ENCODE measurements at places on chromosomes 6 and 20.
A peak's percentile ranks its signal among the peaks of the same experiment; 100 is the strongest.

GRCh38 chr6:841569-841968 is 148.6 kb upstream of the EXOC2 start:
- no peak for DNase-seq

- DNase-seq = no peak
Observed at GRCh38 chr6:116419069-116419786, 41.9 kb upstream of the CALHM6 start.

DNA sequence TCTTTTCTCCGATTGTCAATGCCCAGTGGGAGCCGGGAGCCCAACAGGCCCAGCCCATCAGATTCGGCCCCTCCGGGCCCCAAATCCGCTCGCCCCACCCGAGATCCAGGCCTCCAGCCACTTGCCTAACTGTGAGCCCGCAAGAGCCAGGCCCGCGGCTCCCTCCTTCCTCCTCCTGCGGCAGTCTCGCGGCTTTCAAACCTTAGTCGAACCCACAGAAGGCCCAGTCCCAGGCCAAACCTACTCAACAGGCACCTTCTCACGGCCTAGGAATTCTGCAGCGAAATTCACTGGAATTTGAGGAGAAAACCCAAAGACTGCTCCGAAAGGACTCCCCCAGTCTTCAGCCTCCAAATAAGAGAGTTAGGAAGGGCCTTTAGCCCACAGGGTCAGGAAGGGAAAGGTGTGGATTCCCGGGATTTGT is 2.8 kb upstream of the TFAP2A start:
- DNase-seq = no peak

GRCh38 chr6:147080225-147080624 is 124.0 kb upstream of the STXBP5 start:
- DNase-seq = no peak

DNA sequence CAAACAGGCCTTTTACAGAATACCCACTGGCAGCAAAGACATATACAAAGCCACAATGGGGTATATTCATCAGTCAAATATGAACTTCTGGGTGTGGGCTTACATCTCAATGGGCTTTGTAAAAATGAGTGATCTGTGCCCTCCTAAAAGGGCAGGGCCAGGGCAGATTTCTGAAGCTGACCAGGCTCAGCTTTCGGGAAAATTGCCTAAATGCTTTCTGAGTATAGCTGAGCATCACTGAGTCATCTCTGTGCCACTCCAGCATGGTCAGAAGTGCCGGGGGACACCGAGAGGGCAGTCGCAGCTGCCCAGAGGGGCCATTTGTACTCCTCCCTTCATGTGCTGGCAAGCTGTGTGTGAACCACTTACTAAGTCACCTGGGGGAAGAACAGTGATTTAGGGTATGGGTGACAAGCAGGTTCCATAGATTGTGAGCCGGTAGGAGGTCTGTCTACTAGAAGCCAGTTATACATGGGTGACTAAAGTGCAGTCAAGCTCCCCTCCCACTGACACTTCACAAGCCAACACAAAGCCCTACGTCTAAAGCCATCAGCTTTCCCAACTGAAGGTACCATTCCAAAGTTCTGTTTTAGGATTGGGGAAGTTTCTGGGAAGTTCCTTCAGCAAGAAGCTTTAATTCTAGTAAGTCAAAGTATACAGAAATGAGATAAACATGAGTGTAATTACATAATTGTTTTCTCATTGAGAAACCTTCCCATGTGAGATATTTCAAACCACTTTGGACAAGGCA is 147.6 kb upstream of the TAB2 start:
- no peak for DNase-seq

DNA sequence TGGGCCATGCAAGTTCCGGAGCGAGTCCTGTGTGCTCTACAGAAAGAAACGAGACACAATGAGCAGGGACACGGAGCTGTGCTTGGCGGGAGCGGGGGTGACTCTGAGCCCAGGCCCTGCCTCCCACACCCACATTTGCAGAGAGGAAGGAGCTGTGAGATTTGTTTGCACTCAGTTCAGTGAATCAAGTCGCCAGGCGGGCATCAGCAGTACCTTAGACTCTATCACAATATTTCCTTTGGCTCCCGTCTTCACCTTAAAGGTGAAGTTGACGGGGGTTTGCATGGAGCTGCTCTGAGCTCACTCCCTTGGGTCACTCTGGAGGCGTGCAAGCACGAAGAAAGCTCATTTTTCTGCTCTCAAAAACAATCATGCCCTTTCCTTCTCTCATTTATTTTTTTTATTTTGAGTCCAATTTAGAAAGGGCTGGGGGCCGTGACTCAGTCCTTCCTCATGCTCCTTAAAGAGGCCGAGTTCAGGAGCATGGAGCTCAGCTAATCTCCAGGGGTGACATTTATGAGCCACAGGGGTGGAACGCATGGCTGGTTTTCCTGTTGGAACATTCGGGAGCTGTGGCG is 188.2 kb downstream of the NFATC2 start:
- DNase-seq = no peak

GRCh38 chr20:56506103-56506502 is 18.4 kb upstream of the FAM209A start:
- no peak for DNase-seq

DNA sequence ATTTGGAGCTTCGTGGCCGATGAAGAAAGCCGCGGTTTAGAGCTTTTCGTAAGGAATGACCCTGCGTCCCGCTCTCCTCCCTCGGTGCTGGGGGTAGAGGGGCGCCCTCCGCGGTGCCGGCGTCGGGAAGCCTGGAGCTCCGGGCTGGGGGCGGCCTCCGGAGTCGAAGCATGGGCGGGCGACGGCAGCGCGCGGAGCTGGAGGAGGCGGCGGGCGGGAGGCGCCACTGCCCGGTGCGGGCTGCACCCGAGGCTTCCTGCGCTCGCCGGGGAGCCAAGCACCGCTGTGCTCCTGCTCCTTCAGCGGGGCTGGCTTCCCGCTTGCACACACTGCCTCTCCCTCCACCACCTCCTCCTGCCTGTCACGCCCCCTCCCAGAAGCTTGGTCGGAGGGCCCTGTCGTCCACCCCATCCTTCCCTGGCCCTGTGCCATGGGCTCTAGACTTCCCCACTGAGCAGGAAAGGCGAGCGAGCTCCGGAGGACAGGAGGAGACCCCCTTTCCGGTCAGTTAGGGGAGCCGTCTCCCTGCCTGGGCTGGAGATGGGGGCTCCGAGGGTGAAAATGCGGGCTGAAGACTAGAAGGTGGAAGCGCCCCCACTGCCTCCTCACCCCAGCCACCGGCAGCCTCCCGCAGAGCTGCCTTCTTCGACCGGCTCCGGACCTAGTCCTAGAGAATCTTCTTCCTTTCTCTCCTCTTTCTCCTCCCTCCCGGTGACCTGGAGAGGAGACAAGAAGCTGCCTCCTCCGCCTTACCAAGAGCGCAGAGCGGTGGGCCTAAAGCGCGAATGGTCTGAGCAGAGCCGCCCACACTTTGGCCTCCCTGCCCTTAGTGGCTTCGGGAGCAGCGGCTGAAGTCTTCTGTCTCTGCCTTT is 1.8 kb downstream of the CDH4 start:
- DNase-seq = no peak

GRCh38 chr20:31537890-31538289 is 23.6 kb downstream of the HM13 start:
- DNase-seq = no peak

DNA sequence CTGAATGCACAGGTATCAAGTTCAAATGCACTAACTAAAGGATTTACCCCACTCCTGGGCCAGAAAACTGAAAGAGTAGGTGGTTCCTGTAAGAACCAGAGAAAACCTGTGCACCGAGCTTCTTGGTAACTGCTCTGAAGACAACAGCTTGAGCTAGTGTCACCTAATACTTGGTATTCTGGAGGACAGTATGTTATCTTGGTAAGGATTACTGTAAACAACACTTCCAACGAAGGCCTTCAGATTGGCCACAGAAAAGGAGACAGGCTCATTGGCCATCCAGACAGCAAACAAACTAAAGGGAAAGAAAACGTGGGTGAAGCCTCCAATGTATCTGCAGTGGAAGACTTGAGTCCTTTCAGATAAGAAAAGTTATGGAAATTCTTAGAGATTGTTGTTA is 61.5 kb downstream of the GMPR start:
- DNase-seq = no peak

GRCh38 chr6:34249469-34250261 is 859 bp upstream of the SMIM29 start:
- no peak for DNase-seq

- DNase-seq = no peak
Observed at GRCh38 chr6:107585815-107586435, 96.0 kb downstream of the SOBP start.

- DNase-seq = no peak
Observed at GRCh38 chr6:135906542-135906941, 55.0 kb downstream of the PDE7B start.

GRCh38 chr20:44023515-44024371 is 109.1 kb downstream of the TOX2 start:
- DNase-seq = no peak

DNA sequence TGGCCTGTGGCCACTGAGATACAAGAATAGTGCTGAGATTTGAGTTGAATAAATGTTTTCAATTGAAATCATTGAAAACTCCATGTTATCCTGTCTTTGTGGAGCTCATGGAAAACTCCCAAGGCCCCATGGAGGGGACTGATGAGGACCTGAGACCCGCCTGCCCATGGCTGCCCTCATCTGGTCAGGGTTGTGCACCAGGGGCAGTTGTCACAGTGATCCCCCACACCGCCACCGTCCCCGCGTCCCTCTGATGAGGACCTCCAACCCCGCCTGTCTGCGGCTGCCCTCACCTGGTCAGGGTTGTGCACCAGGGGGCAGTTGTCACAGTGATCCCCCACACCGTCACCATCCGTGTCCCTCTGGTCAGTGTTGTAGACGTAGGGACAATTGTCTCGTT is 27.8 kb downstream of the THBS2 start:
- no peak for DNase-seq

DNA sequence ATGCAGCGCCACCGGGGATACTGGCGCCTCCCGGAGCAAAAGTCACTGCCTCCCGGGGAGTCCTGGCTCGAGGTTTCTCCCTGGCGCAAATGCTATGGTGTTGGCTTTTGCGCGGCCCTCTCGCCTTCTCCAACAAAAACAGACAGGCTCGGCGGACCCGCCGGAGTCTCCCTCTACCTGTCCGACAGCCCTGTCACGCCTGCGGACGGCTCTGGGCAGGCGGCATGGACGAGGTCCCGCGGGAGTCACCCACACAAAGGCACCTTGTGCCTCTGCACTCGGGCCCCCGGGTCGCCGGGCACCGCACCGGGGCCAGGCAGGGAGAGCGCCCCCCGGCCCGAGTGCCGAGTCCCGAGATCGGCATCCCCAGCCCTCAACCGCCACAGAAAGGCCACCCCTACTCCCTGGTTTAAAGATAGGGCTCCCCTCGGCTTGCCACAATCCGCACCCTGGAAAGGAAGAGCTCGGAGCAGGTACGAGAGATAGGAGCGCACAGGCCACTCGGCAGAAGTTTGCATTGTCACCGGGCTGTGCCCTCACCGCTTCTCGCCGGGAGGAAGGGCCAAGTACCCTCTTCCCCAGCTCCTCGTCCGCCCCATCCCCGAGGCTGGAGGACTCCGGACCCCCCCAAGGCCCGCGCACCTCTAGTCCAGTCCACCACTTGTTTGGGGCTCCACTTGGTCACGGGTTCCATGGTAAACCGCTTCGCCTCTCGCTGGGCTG is 903 bp downstream of the CNKSR3 start:
- DNase-seq = peak; percentile 3

- DNase-seq = no peak
Observed at GRCh38 chr6:31350196-31351032, 6.6 kb downstream of the HLA-B start.

DNA sequence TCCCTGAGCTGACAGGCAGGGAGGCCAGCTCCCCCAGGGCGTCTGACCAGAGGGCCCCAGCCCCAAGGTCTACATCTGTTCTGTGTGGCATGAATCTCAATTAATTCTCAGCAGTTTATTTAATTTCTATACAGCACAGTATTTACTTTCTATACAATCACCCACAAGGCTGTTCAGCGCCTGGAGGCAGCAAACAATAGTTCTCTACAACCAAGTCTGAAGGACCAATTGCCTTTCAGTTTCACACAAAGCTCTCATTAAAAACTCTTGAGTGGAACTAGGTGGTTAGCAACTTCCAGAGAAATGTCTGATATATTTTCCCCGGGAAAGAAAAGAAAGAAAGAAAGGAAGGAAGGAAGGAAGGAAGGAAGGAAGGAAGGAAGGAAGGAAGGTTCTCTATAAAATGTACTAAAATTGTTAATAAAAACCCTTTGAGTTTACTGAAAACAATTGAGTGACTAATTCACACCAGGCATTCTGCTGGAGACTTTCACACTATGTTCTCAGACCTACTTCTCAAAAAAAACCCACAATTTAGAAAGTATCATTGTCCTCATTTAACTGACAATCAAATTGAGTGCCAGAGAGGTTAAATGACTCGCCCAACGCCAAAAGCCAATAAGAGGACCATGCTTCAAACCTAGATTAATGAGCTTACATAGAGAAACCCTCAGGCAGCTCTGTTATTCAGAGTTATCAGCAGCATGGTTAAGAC is 62.5 kb downstream of the METTL24 start:
- DNase-seq = no peak

DNA sequence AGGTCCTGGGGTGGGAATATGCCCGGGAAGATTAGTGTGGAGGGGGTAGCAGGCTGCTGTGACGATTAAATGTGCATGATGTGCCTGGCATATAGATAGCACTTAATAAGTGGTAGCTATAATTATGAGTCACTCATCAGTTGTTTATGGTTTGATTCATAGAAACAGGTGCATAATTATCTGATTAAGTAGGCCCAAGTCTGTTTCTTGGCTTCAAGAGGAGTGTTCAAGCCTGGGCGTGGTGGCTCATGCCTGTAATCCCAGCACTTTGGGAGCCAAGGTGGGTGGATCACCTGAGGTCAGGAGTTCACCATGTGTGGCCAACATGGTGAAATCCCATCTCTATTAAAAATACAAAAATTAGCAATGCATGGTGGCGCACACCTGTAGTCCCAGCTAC is 74.9 kb downstream of the QRSL1 start:
- DNase-seq = no peak

- no peak for DNase-seq
Observed at GRCh38 chr6:126232671-126233070, 107.2 kb upstream of the CENPW start.

GRCh38 chr20:44460795-44461141 is 14.9 kb upstream of the TTPAL start:
- no peak for DNase-seq

DNA sequence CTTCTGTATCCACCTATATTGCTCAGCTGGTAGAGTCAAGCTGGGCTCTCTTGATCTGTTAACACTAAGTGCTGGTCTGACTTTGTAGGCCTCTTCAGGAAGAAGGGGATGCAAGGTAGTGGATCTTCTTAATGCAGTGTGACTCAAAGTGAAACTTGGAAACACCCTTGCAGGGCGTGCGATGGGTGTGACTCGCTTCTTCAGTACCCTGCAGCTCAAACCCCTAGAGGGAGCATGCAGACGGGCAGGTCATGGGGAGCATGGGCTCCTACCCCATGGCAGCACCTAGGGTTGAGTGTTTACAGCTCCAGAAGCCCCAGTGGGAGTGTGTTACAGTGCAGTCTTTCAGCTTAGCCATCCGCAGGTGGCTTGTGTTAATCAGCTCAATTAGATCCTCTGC is 757 bp upstream of the SAMD3 start:
- DNase-seq = peak; percentile 28

GRCh38 chr6:116450769-116451740 is 10.1 kb upstream of the CALHM6 start:
- DNase-seq = no peak

All from stimulated activated CD4-positive, alpha-beta T cell treated with anti-CD3 and anti-CD28 coated beads, TNF-alpha, amount 100 ng/mL, for 24 hours (primary cell).